Thoracic aorta (tissue), 2 donors: ENCODE measurements at places on chromosomes 2 and 18. TPM values are rescaled to one million over a fixed set of nuclear protein-coding genes. Genes with fewer than 3 reads are reported as not detected.
A peak's percentile ranks its signal among the peaks of the same experiment; 100 is the strongest.

Gene RAB6D
- total RNA-seq: not detected

GRCh38 chr18:48866028-48866733, 84.6 kb downstream of the SMAD7 start:
- DNase-seq: no peak
- peaks cover 5% of the 10 kb centered on the region for H3K36me3 ChIP-seq
- no peaks in the 10 kb centered on the region for H3K27me3 ChIP-seq
- H3K27ac ChIP-seq: no peak overlapping the region
- H3K4me1 ChIP-seq: peaks cover 41% of the 10 kb centered on the region

- H3K27ac ChIP-seq: peak overlapping the region; percentile 83
- H3K4me1 ChIP-seq: peaks cover 37% of the 10 kb centered on the region
- peaks cover 31% of the 10 kb centered on the region for H3K36me3 ChIP-seq
Observed at GRCh38 chr2:86037141-86037794, 68.4 kb downstream of the POLR1A start.

DNA sequence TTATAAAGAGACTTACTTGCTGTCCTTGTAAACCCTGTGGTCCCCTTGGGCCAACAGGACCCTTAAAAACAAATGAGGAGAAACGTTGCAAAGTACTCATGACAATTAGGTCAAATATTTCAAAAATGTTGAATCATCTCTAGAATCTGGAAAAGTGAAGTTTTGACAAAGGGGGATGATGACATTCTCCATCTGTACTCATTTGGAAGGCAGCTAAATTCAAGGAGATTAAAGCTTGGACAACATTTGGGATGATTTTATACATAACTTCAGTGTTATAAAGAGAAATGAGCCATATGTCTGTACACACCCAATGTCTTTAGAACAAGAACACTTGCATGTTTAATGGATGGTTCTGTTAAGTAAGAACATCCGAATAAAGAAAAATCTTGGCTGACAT, 92.9 kb downstream of the COL5A2 start:
- H3K4me3 ChIP-seq: no peak overlapping the region
- no peaks in the 10 kb centered on the region for H3K27me3 ChIP-seq
- H3K36me3 ChIP-seq: peaks cover 29% of the 10 kb centered on the region
- DNase-seq: no peak
- peaks cover 3% of the 10 kb centered on the region for H3K4me1 ChIP-seq
- H3K27ac ChIP-seq: no peak overlapping the region

GRCh38 chr2:180730976-180731375, 249.4 kb upstream of the UBE2E3 start:
- no peak overlapping the region for H3K27ac ChIP-seq
- DNase-seq: no peak
- H3K36me3 ChIP-seq: no peaks in the 10 kb centered on the region
- H3K4me3 ChIP-seq: no peak overlapping the region

Gene DSG4
- total RNA-seq: not detected

GRCh38 chr2:48753228-48753627, 2.3 kb downstream of the LHCGR start:
- no peak overlapping the region for H3K27ac ChIP-seq
- no peak overlapping the region for H3K4me3 ChIP-seq
- no peak for DNase-seq
- peaks cover 6% of the 10 kb centered on the region for H3K4me1 ChIP-seq
- no peaks in the 10 kb centered on the region for H3K36me3 ChIP-seq

DNA sequence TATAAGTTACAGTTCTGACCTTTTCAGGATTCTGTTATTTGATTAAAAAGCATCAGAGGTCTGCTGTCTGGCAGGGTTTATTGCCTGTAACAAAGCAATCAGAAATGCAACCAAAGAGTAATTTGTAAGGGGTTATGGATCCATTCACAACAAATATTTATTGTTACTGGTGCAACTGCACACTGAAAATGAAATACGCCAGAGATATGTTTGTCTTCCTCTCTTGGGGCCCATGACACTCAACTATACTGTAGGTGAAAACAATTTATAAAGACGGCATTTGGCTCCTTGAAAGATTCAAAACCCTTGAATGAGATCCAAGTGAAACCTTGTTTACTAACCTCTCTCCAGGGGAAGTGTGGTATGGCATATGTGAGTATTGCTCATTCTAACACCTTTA, 452.2 kb downstream of the MBD2 start:
- H3K4me1 ChIP-seq: no peaks in the 10 kb centered on the region
- DNase-seq: no peak
- H3K36me3 ChIP-seq: no peaks in the 10 kb centered on the region

- DNase-seq: no peak
- H3K4me3 ChIP-seq: peak overlapping the region; percentile 40
- H3K4me1 ChIP-seq: peaks cover 56% of the 10 kb centered on the region
- no peaks in the 10 kb centered on the region for H3K27me3 ChIP-seq
- no peaks in the 10 kb centered on the region for H3K36me3 ChIP-seq
Observed at GRCh38 chr2:108621087-108621559, 86.9 kb downstream of the LIMS1 start.

Gene ZNF396
- total RNA-seq: 4.1 TPM

DNA sequence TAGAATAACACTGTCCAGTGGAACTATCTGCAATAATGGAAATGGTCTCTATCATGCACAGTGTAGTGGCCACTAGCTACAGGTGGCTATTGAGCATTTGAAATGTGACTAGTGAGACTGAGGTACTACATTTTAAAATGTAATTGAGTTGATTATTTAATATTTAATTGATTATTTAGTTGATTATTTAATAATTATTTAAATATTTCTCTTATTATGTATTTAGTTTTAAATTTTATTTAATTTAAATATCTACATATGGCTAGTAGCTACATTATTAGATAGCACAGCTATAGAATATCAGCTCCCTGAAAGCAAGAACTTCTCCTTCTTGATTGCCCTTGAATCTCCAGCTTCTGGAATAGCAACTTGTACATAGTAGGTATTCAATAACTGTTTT, 12.8 kb upstream of the ZNF521 start:
- peaks cover under 1% of the 10 kb centered on the region for H3K4me1 ChIP-seq
- no peaks in the 10 kb centered on the region for H3K27me3 ChIP-seq
- no peak overlapping the region for H3K27ac ChIP-seq
- DNase-seq: no peak
- H3K36me3 ChIP-seq: no peaks in the 10 kb centered on the region
- no peak overlapping the region for H3K4me3 ChIP-seq

Gene CCDC195
- total RNA-seq: not detected

GRCh38 chr2:151575338-151575737, 158.9 kb downstream of the NEB start:
- H3K4me3 ChIP-seq: no peak overlapping the region
- H3K4me1 ChIP-seq: no peaks in the 10 kb centered on the region
- H3K36me3 ChIP-seq: no peaks in the 10 kb centered on the region
- H3K27ac ChIP-seq: no peak overlapping the region

DNA sequence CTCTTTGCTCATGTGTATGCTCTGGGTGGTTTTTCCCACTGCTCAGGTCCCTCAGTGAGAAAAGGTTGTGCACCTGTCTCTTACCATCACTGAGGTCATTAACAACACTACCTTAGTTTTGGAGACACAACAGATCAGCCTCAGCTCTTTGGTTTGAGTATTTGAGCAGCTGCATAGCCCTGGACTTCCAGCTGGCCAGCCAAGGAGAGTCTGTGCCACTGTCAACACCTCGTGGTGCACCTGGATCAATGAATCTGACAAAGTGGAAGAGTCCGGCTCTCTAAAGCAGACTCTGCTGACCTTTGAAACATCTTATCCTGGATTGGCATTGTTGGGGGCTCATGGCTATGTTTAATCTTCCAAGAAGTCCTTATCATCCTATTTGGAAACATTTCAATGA, 30.0 kb downstream of the SERPINB8 start:
- H3K27ac ChIP-seq: no peak overlapping the region
- no peaks in the 10 kb centered on the region for H3K4me1 ChIP-seq
- no peak overlapping the region for H3K4me3 ChIP-seq
- no peaks in the 10 kb centered on the region for H3K36me3 ChIP-seq
- no peak for DNase-seq
- H3K27me3 ChIP-seq: no peaks in the 10 kb centered on the region

- DNase-seq: no peak
- H3K27me3 ChIP-seq: no peaks in the 10 kb centered on the region
- no peak overlapping the region for H3K4me3 ChIP-seq
- H3K27ac ChIP-seq: no peak overlapping the region
Observed at GRCh38 chr2:23330214-23330613, 54.8 kb upstream of the KLHL29 start.

Gene RAX
- total RNA-seq: not detected

DNA sequence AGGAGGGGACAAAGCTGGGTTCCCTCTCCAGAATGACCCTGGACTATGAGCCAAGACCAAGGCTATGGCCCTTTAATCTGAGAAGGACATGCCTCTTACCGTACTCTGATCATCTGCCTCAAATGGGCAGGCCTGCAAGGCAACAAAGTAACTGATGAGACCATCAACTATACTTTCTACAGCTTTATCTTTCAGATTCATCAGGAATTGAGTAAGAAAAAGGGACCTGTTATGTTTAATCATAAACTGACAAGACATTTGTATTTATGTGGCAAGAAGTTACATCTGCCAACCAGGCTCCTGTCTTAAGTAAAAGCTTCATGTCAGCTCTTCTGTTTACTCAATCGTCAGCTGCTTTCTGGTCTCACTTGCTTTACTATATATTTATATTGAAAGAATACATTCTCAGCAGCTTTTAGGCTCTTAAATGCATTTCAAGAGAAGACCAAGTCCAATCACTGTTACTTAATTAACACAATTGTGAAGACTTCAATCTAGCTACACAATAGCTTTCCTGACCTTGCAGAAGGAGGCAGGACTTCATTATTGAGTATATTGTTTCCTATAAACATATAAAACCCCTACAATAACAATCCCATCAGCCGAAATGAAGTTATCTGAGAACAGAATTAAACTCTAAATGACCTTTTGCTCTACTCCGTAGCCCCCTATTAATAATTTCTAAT, 163.8 kb downstream of the ETAA1 start:
- no peaks in the 10 kb centered on the region for H3K27me3 ChIP-seq
- H3K27ac ChIP-seq: no peak overlapping the region
- H3K36me3 ChIP-seq: no peaks in the 10 kb centered on the region
- H3K4me1 ChIP-seq: peaks cover 8% of the 10 kb centered on the region

Gene TUBB6
- total RNA-seq: 357 TPM

DNA sequence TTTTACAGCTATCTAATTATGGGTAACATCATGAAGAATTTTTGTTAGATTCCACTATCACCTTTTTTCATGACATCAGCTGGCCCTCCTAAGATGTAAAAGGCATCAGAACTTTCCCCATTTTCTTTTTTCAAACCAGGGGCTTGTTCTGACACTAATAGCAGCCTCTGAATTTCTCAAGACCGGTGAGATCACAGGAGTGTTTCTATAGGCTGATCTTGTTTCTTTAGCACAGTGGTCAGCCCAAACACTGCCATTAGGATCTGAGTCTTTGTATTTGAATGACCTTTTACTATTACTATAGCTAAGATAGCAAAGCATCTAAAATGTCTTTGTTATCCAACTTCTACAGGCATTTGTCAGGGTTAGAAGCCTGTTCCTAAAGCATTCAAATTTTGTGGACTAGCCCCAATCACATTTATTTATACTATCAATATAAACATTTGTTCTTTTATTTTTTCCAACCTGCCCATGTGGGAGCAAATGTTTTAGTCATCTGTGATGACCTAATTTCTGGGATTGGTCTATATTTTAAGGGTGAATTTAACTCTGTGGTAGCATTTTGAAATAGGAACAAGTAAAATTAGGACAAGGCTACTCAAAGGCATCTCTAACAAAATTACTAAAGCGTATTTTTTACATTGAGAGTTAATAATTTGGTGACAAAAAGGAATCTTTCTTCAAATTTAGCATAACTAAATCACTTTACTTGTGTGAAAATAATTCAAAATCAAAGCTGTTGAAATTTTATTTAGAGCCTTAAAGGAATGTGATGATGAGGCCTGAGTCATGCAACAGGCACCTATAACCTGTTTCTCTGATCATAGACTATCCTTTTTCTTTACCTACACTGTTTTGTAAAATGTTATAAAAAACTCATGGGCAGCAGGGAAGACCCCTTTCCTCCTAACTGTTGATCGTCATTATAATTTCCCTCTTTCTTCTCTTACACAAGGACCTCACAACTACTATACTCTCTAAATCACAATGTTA, 39.3 kb downstream of the ZAP70 start:
- H3K4me1 ChIP-seq: peaks cover 11% of the 10 kb centered on the region
- H3K4me3 ChIP-seq: no peak overlapping the region
- peaks cover 4% of the 10 kb centered on the region for H3K36me3 ChIP-seq
- DNase-seq: no peak

Gene RTP5
- not detected for total RNA-seq

Gene CEP76
- total RNA-seq: 5.2 TPM

- no peaks in the 10 kb centered on the region for H3K36me3 ChIP-seq
- no peak overlapping the region for H3K27ac ChIP-seq
- DNase-seq: no peak
- peaks cover 5% of the 10 kb centered on the region for H3K4me1 ChIP-seq
- H3K27me3 ChIP-seq: no peaks in the 10 kb centered on the region
- H3K4me3 ChIP-seq: no peak overlapping the region
Observed at GRCh38 chr2:203669820-203670219, 36.6 kb upstream of the CD28 start.

Gene ECEL1
- 1.6 TPM for total RNA-seq

DNA sequence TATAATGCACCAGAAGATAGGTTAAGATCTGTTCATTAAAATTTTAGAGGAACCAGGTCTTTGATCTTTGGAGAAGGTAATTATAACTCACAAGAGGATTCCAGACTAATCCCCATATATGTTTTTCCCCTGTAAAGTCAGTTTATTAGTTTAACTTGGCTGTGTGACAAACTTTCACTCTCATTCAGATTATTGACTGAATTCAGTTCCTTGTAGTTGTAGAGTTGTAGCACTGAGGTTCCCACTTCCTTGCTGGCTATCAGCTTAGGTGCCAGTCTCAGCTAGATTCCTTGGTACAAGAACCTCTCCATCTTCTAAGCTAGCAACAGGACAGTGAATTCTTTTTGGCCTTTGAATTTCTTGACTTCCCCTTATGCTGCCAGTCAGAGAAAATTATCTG, 19.1 kb downstream of the REG1A start:
- H3K27ac ChIP-seq: no peak overlapping the region
- H3K4me1 ChIP-seq: no peaks in the 10 kb centered on the region
- H3K4me3 ChIP-seq: no peak overlapping the region

Gene C2orf72
- not detected for total RNA-seq

- no peak for DNase-seq
- H3K4me1 ChIP-seq: no peaks in the 10 kb centered on the region
- H3K36me3 ChIP-seq: no peaks in the 10 kb centered on the region
- no peak overlapping the region for H3K4me3 ChIP-seq
- H3K27ac ChIP-seq: no peak overlapping the region
Observed at GRCh38 chr2:191231995-191232394, 13.2 kb upstream of the MYO1B start.

Gene RPS27A
- total RNA-seq: 831 TPM

- DNase-seq: no peak
- no peak overlapping the region for H3K27ac ChIP-seq
- H3K4me1 ChIP-seq: no peaks in the 10 kb centered on the region
- no peaks in the 10 kb centered on the region for H3K36me3 ChIP-seq
Observed at GRCh38 chr2:40859617-40860016, 407.7 kb upstream of the SLC8A1 start.

Gene CPO
- total RNA-seq: not detected
